Thoracic aorta (tissue), 2 donors: ENCODE measurements at places on chromosomes 1 and 21. TPM values are rescaled to one million over a fixed set of nuclear protein-coding genes. Genes with fewer than 3 reads are reported as not detected.

DNA sequence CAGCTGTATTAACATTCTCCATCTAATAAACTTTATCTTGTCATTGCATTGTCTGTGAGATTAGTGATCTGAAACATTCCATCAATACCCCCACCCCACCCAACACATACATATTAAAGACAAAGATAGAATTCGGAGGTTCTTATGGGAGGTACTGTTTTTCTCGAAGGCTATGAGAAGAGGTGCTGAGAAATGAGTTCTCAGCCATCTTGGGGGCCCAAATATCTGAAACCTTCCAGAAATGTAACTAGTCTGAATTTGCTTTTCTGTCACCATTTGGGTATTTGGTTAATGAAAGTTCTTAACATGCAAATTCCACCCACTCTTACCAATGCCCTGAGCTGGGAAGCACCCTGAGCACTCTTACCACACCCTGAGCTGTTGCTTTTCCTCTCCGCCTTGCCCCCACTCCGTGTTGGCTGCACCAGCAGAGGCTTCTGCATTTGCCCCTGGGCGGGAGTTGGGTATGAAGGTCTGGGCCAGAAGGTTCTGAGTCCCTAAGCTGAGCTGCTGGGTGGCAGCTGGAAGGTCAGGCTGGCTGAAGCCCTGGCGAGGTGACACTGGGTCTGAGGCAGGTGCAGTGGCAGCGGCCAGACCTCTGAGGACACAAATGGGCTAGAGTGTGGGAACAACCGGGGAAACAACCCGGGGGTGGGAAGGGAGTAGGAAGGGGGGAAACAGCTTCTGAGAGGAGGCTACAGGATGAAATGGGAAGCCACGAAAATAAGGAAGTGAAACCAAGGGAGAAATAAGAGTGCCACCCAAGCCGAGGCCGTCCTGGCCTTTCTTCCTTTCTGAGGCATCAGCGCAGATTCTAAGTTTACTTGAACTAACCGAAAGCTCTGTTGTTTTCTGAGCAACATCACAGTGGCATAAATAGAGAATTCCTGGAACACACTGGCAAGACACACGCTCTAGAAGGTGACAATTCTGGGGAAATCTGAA, 26.3 kb upstream of the IER5 start:
- no peak for DNase-seq

FCRL4 gene
- not detected for total RNA-seq

DNA sequence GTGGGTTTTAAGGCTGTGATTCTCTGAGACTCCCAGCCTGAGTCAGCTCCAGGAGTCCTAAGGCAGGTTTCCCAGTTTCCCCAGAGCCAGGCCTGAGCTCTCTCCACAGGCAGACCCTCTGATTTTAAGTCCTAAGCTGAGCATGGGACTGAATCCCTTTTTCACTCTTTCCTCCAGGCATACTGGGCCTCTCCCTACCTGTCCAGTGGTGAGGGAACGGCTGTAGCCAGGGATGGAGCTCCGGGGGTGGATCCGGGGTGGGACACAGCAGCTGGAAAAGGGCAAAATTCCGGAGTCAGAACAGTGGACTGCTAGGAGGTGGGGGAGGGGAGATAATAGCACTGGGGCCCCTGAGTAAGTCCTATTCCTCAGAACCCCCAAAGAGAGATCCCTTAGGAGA, 30.0 kb downstream of the DLGAP3 start:
- no peak for DNase-seq

DNA sequence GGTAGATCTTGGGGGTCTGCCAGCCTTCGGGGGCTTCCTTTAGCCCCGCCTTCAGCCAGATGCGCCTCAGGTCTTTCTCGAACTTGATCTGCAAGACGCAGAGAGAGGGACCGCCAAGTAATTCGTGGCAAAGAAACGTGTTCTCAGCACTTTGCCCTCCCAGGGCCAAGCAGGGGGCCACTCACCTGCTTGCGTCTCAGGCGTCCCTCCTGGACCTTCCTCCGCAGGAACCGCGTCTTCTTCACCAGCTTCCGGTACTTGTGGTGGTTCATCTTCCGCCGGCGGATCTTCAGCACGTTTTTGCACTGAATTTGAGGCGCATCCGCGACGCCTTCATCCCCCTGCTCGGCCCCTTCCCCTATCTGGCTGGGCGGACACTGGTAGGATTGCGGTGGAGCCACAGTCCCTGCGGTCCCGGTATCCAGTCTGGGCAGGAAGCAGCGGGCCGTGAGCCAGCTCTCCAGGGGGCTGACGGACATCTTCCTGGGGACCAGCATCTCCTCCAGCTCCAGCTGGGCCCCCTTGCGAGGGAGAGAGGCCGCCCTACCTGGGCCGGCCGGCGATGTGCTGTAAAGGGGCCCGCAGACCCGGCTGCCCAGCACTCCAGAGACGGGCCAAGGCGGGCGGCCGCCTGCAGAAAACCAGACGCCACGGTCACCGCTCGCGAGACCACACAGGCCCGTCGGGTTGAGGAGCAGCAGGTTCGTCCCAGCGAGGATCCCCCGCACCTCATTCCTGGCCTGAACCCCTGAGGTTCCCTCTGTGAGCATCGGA, 1.0 kb downstream of the AURKAIP1 start:
- no peak for DNase-seq

- no peak for DNase-seq
Measured at GRCh38 chr1:12618965-12619791, 1.2 kb upstream of the DHRS3 start.

DNA sequence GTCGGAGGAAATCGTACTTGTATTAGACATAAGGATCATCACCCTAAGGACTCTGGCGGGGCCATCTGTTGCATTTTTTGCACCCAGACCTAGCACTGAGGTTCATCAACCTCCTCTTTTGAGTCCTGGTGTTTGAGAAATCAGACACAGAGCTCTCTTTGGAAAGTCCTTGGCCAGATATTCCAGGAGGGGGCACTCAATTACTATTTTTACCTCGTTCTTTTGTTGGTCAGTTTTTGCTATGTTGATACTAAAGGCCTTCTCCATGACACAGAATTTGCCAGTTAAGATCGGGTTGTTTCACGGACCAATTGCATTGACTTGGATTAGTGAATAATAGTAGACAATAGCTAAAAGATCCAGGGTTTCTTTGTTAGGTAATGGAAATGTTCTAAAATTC, 711.2 kb downstream of the KCNT2 start:
- no peak for DNase-seq

HMGCS2 gene
- not detected for total RNA-seq

DNA sequence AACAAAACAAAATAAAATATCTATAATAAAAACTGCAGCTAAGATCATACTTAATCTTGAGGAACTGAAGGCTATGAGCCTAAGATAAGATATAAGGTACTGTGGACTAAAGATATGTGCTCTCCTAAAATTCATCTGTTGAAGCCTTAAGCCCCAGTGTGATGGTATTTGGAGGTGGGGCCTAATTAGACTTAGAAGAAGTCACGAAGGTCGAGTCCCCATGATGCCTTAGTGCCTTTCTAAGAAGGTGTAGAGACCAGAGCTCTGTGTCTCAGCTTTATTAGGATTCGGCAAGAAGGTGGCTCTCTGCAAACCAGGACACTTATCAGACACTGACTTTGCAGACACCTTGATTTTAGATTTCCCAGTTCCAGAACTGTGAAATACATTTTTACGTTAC, 622.0 kb upstream of the BRINP3 start:
- no peak for DNase-seq

TMEM269 gene
- 0.27 TPM for total RNA-seq

OR2G2 gene
- not detected for total RNA-seq

CLIC4 gene
- 777 TPM for total RNA-seq

GRCh38 chr1:29209173-29209572, 21.6 kb downstream of the MECR start:
- DNase-seq: no peak

- DNase-seq: no peak
Measured at GRCh38 chr1:118931876-118932275, 56.3 kb downstream of the TBX15 start.

GRCh38 chr1:107139833-107140702, 771 bp upstream of the NTNG1 start:
- DNase-seq: no peak

GRCh38 chr1:198780376-198780775, 141.5 kb downstream of the PTPRC start:
- DNase-seq: no peak

CNIH3 gene
- 0.21 TPM for total RNA-seq

DNA sequence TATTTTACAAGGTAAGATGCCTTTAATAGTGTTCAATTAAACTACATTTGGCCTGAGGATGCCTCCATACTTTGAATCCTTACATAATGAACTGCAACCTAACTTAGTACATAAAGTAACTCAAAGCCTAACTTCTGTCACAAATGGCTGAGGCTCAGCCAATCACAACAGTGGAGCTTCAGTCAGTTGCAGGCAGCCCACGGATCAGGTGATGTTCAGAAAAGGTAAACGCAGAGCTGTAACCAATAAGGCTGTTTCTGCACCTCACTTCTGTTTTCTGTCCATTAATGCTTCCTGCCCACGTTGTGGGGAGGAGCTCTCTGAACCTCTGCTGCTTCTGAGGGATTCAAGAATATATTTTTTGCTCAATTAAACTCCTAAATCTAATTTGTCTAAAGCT, 94.8 kb upstream of the KIAA0040 start:
- no peak for DNase-seq

GRCh38 chr1:7093297-7093696, 308.0 kb downstream of the CAMTA1 start:
- DNase-seq: no peak

- no peak for DNase-seq
Measured at GRCh38 chr1:61051443-61051718, 31.0 kb upstream of the NFIA start.

ASCL5 gene
- total RNA-seq: not detected

GREM2 gene
- 1.6 TPM for total RNA-seq
